ENCODE measurements at places on chromosomes 16 and 17.

- no peak for DNase-seq
These were observed 36.6 kb downstream of the UBE2G1 start for GRCh38 chr17:4329838-4330237.

DNA sequence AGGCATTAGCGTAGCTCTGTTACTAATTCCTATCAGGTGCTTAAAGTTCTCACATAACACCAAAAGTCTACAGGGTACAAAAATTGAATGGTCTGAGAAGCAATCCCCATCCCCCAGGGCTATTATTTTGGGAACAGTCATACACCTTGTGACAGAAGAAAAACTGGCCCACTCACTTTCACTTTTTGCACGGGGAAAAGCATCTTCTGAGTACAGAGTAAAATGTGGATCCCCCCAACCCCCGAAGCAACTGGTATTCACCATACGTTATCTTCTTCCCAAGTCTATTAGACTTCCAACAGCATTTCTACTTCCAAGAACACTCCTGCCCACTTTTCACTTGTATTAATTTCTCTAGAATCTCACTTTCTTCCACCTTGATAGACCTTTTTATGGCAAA, 11.8 kb downstream of the GGA3 start:
- DNase-seq: no peak

- DNase-seq: no peak
These were observed 8.0 kb downstream of the SGSH start for GRCh38 chr17:80212109-80212508.

DNA sequence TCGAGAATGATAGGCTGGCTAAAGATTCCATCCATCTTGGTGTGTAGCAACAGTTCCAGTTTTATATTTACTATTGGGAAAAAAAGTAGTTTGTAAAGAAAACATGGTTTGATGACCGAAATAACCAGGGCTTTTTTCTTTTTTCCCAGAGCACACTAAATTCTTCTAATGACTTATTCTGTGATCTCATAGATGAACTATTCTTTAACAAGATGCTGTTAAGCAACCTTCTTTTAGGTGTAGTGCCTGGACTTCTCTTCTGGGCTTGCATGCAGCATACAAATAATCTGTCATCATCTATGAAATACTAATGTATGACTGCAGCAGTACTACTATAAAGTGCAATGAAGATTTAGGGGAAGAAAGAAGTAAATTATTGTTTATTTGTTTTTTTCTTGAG, 11.0 kb upstream of the CAPNS2 start:
- DNase-seq: no peak

DNA sequence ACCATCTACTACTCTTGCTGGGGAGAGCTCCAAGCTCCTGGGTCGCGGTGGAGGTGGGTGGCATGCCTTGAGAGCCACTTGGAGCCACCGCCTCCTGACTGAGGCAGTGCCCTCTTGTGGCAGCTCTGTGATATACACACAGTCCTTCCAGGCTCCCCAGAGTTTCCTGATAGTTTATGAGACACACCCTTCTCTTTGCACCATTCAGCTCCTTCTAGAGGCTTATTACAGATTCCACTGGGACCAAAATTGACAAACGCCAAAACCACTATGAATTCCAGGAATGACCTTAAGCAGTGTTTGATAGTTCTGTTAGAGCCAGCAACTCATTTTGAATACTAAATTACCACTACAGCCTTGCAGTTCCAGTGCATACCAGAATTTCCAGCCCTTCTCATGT, 170.1 kb upstream of the CDH13 start:
- peak; percentile 34 for DNase-seq

DNA sequence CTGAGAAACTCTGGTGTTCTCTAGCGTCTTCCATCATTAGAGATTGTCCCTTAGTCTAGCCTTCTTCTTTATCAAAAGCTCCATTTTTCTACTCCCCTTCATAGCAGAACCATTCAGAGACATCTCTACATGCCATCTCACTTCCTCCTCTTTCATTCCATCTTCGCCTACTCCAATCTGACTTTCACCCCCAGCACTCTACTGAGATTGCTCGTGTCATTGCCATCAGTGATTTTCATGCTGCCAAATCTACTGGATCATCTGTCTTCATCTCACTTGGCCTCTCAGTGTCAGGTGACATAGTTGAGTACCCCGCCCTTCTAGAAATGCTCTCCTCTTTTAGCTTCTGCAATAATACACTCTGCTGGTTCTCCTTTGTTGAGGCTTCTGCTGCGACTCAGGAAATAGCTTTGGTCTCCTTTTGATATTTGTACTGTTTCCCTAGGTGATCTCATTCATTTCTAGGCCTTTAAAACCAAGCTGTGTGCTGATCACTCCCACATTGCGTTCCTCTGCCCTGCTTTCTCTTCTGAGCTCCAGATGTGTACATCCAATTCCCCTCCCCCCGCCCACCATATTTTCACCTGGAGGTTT, 119.1 kb downstream of the FTO start:
- DNase-seq: no peak

- peak; percentile 59 for DNase-seq
These were observed 300.6 kb downstream of the SOX9 start for GRCh38 chr17:72421128-72422092.

GRCh38 chr16:4246777-4247459, 5.0 kb upstream of the SRL start:
- no peak for DNase-seq

- DNase-seq: no peak
These were observed 11.5 kb downstream of the PRPF8 start for GRCh38 chr17:1673041-1673785.

GRCh38 chr17:80212962-80213642, 7.0 kb downstream of the SGSH start:
- no peak for DNase-seq

DNA sequence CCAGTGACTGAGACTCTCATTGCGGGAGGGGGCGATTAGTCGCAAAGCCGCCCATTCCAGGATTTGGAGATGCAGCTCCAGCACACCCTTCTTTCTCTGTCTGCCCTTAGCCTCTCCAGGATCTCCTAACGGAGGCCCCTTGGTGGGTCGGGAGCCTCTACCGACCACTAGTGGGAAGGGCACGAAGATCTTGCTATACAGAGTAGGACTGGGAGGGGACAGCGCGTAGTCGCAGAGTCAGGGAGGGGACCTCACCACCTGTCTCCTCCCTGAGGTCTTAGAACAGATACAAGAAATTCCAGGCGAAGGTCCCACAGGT, 588 bp upstream of the SMTNL2 start:
- DNase-seq: no peak

DNA sequence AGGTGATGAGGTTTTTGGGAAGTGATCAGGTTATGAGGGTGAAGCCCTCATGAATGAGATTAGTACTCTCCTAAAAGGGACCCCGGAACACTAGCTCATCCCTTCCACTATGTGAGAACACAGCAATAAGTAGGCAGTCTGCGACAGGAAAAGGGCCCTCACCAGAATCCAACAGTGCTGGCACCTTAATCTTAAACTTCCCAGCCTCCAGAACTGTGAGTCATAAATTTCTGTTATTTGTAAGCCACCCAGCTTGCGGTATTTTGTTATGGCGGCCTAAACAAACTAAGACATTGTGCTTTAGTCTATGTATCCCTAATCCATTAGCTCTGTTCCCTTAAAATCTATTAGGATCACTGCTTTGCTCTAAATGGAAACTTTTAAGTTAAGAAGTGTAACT, 8.5 kb downstream of the SLFN12 start:
- no peak for DNase-seq

- no peak for DNase-seq
These were observed 59.4 kb upstream of the ASIC2 start for GRCh38 chr17:33352526-33352925.

- no peak for DNase-seq
These were observed 170.7 kb downstream of the NTN1 start for GRCh38 chr17:9192010-9192409.

- DNase-seq: no peak
These were observed 329.3 kb downstream of the KCNJ2 start for GRCh38 chr17:70498631-70499030.

- no peak for DNase-seq
These were observed 703.2 kb downstream of the MAF start for GRCh38 chr16:78897299-78897698.

DNA sequence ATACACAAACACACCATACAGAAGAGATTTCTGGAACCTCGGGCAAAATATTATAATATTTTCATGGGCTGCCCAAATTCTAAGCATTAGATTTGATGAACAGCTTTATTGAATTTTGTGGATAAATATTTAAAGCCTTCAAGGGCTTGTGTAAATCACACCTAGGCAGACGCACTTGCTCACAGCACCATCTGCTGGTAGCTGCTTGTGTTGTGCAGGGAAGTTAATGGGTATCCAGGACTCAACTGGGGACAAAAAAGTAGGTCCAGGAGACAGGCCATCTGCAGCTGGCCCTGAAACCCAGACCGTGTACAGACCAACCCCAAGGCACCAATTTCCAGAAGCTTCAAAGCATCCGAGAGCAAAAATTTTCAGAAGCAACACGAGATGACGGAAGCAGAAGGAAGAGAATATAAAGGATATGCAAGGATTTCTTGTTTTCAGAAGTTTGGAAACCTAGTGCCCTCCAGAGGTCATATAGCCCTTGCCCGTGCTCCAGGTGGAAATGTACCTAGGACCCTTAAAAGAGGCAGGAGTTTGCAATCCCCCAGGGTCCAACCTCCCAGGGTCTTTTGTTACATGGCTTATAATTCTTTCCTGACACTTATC, 140.0 kb downstream of the CHD9NB start:
- DNase-seq: peak; percentile 25

DNA sequence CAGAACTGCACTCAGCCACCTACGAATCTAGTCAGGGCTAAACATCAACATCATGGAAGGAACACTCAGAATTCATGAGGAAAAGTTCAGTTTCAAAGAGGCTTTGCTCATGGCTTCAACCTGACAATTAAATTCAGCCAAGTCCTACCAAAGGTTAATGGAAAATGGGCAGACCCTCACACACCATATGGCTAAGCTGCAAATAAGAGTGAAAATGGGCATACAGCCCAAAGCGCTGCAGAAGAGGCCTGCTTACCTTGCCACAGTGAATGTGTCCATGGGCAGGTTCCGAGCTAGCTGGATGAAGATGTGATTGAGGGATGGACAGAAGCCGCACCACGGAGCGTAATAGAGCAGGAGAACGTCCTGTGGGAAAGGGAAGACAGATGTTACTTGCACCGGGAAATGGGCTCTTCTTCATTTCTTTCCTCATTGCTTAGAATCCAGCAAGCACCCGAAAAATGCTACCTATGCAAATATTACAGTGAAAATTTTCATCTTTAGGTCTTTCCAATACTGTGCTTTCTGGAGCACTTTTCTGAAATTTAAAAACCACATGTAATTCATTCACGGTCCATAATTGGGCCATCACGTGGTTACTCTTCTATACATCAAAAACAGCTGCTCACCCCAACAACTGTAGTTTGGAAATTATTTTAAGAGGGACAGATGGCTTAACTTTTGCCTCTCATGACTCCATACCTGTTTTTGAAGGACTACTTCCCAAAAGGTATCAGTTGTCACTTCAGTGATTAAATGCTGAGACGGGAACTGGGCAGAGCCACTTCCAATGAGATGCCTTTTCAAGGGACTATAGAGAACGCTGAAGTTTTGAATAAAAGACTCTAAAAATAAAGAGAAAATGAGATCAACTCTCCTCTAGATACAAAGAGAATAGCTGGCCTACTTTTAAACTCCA, 19.6 kb downstream of the SNN start:
- no peak for DNase-seq

DNA sequence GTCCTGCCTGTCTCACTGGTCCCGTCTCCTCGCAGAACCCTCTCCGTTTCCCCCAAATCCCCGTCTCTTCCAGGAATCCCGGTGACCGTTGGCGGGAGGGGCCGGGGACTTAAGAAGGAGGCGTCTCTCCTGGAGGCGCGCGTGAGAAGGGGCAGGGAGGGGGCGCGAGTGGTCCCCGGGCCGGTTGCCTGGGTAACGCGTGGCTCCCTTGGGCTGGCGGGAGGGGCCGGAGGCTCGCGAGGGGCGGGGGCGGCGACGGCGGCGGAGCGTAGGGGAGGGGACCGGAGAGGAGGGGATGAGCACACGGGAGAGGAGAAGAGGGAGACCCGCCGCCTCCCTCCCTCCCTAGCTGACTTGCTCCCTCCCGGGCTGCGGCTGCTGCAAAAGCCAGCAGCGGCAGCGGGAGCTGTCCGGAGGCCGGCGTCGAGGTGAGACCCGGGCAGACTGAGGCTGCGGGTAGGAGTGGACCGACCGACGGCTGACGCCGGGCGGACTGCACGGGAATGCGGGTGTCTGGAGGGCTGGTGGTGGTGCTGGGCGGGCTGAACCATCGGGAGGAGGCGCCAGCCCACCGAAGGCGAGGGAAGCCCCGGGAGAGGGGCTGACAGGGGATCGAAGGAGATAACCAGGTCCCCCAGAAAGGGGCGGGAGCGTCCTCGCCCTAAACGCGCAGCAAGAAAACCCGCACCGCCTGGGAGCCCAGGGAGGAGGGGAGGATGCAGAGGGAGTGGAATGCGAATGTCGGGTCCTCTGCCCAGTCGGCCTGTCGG, at the start of gene PRRT2:
Gene PRRT2, plus strand, starts transcription at position 298 of the 770 bp plus-strand sequence. CDS start 862 bp downstream, outside the sequence.
- DNase-seq: peak; percentile 44

Measured in stimulated activated CD4-positive, alpha-beta T cell treated with anti-CD3 and anti-CD28 coated beads, Interleukin-1b, Interleukin-23, amount 100 ng/mL, for 48 hours (primary cell).